ENCODE measurements at places on chromosomes 5 and 9.

DNA sequence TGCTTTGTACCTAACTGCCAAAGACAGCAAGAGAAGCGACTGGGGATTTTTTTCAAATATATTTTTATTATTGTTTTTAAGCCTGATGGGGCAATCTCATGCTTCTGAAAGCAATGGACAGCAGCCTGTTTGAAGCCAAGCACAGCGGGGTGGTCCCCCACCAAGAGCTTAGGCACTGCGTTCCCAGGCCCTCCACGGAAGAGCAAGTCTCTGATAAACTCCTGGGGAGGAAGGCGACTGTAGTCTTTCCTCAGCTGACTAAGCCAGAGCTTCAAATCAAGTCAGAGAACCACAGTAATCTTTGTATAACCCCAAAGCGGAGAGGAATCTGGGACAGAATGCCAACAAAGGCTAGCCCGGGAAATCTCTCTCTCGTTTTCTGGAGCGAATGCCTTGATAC lies 54.4 kb downstream of the ARSB start:
- DNase-seq, result no peak

DNA sequence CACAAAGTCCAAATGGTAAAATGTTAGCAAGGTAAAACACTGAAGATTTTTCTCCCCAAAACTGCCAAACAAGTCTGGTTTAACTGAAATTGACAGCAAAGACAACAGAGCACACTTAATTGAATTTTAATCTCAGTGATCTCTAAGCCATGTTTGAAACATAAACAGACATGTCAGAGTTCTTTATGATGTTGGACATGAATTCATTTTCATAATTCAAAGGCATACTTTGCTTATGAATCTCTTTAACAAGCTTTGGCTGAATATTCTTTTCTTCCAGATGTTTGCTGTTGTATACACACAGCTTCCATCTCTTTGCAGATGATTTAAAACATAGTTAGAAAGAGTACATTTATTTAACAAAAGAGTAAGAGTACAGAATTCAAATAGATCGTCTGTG lies 509.1 kb downstream of the RAB3C start:
- no peak for DNase-seq

GRCh38 chr9:130356877-130357584 lies 87.7 kb upstream of the ASS1 start:
- no peak for DNase-seq

- DNase-seq, result no peak
Measured at GRCh38 chr9:27549196-27549755, 19.7 kb upstream of the MOB3B start.

DNA sequence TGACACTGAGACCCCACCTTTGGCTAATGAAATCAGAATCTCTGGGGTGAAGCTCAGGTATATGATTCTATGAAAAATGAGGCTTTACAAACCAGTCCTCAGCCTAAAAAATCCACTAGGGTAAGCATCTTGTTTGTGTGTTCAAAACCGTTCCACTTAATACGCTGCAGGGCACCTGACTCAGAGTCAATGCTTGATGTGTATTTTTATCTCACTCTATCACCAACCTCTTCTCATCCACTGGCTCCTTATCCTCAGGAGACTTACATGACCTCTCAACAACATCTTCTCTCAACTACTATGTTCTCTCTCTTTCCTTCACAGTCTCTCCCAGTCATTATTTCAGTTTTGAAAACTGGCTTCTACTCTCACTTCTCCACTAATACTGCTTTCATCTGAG lies 153.3 kb upstream of the KCNN2 start:
- no peak for DNase-seq

All from HS-27A (cell line).